ENCODE measurements at places on chromosomes 1 and 21. TPM values are rescaled to one million over a fixed set of nuclear protein-coding genes. Genes with fewer than 3 reads are reported as not detected.

Gene HES4
- total RNA-seq, result 41.8 TPM

Gene KCNJ15
- not detected for total RNA-seq

Gene CD52
- 1.2 TPM for total RNA-seq

Gene PCAT6
- total RNA-seq, result 3.6 TPM

Gene MRPL37
- total RNA-seq, result 180 TPM

Gene OR6K3
- total RNA-seq, result not detected

Gene CCDC27
- not detected for total RNA-seq

Gene OR2T33
- total RNA-seq, result not detected

Gene NPPB
- not detected for total RNA-seq

Gene RWDD3
- 11.3 TPM for total RNA-seq

Gene ADORA1
- 5.9 TPM for total RNA-seq

Gene NEK2
- 56.0 TPM for total RNA-seq

Gene LCE1A
- total RNA-seq, result not detected

Gene CFHR5
- not detected for total RNA-seq

Gene GABPA
- 20.5 TPM for total RNA-seq

Gene RIMS3
- 14.0 TPM for total RNA-seq

Measured in PC-9 (cell line).